Stomach (tissue), 19 donors: ENCODE measurements at places on chromosomes 1 and 21. TPM values are rescaled to one million over a fixed set of nuclear protein-coding genes. Genes with fewer than 3 reads are reported as not detected.

GRCh38 chr1:25563330-25564215, 20.2 kb downstream of the LDLRAP1 start:
- DNase-seq: no peak

GRCh38 chr1:224090116-224090515, 23.8 kb upstream of the FBXO28 start:
- no peak for DNase-seq

Gene POLR3C
- 28.1 TPM for total RNA-seq

Gene TOR1AIP2
- total RNA-seq: 106 TPM

DNA sequence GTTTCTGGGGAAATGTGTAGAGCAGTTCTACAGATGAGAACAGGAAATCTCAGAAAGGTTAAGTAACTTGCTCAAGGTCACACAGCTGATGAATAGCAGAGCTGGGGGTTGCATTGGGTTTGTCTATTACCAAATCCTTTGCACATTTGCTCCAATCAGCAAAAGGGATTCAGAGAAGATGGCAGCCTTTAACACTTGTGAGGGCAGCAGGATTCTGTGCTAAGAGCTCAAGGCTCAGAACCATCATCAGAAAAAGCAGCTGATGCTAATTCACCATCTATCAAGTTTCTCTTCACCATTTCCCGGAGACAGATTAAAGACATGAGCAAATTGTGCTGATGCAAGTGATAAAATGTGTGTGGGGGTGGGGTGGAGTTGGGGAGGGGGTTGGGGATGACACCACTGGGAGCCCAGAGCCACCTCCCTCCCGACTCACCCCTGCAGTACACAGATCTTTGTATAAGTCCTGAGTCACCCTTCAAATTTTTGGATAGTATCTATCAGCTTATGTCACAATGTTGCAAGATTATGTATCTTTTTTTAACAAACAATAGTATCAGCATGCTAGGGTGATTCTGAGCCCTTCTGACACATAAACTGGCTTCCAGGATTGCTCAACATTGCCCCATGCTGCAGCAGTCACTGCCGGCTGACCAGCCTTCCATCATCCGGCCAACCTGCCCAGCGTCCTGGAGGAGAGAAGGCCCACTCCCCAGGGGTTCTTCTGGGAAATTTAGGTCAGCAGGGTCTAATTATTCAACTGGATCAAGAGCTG, 2.8 kb upstream of the SPSB1 start:
- DNase-seq: no peak

- no peak for DNase-seq
These were observed 520.5 kb downstream of the SMYD3 start for GRCh38 chr1:245986404-245987218.

DNA sequence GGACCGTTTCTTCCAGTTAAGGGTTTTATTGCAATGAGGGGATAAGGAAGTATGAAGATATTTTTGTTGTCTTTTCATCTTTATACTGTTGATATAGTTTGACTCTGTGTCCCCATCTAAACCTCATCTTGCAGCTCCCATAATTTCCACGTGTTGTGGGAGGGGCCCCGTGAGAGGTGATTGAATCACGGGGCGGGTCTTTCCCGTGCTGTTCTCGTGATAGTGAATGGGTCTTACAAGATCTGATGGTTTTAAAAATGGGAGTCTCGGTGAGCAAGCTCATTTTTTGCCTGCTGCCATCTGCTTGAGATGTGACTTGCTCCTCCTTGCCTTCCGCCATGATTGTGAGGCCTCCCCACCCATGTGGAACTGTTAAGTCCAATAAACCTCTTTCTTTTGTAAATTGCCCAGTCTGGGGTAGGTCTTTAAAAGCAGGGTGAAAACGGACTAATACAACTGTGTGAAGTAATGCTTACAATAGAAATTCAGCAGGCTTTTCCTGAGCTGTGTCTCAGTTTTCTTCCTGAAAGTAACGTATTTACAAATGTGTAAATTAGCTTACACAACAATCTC, 377.3 kb downstream of the SIPA1L2 start:
- DNase-seq: no peak

DNA sequence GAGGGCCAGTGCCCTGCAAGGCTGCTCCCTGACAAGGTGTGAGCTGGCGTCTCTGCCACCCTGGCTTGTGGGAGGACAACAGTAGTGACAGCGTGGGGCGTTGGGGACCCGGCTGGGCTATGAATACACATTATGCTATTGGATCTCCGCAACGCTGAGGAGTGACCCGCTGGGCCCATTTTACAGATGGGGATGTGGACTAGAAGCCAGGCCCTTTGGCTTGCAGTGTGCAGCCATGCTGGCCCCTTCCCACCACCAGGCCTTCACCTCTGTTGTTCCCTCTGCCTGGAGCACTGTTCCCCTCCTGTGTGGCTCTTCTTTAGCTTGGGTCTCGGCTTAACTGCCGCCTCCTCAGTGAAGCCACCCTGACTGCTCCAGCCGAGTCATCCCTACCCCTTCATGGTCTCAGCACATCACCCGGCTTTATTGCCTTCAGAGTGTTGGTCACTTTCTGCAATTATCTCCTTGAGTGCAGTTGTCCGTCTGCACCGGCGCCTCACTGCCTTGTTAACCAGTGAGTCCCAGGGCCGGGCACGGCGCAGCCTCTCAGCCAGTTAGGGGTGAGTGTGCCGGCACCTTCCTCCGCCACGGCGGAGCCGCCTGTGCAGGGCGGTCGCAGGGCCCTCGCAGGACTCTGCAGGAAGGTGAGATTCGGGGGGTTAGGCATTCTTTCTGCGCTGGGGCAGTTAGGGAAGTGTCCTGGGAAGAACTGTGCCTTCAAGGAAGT, 84.4 kb upstream of the ACTL8 start:
- DNase-seq: no peak

Gene AUNIP
- total RNA-seq: not detected

DNA sequence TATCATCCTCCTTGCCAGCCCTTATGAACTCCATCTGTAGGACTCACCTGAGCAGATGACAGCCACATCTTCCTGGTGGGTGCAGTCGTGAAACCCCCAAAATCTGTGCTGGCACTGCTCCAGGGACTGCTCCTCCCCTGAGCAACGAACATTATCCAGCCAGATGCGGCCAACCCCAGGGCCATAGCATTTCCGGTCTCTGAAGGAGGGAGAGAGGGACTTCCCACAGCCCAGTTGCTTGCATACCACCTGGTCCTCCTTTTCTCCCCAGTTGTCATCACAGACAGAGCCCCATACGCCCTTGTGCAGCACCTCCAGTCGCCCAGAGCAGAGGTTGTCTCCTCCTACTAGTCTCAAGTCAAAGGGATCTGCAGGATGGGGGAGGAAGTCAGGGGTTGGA, 8.5 kb downstream of the CD5L start:
- DNase-seq: no peak

DNA sequence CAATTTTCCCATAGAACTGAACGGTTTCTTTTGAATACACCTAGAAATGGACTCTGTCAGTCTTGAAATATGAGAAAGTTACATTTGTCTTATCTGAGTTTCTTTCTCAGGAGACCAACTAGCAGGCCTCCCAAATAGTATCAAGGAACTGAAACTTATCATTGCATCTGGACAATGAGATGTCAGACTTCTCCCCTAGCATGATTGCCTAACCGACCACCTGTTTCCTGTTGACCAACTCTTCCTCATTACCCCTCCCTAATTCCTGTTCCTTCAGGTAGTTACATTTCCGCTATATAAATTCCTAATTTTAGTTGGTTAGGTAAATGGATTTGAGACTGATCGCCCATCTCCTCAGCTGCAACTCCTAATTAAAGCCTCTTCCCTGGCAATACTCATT, 1587.3 kb downstream of the NCAM2 start:
- DNase-seq: no peak

Gene RSPH1
- 8.9 TPM for total RNA-seq

Gene LACTBL1
- not detected for total RNA-seq

Gene RNF186
- total RNA-seq: not detected

GRCh38 chr1:151868486-151868885, 15.0 kb upstream of the THEM5 start:
- DNase-seq: peak; percentile 20

Gene RRP1
- 18.2 TPM for total RNA-seq

DNA sequence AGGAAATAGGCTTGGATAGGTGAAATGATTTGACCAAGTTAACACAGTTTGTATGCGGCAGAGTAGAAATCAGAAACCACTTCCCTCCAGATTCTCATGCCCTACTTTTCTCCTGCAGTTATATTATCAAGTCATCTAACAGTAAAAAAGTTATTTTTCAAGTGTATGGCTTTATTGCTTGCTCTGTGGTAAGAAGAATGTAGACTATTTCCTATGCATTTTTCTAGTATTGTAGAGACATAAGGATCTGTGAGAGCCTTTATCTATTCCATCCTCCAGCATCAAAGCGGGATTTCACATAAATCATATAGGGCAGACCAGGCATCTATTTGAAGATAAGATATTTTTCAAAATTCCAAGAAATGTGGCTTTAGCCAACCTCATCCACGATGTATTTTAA, 208.5 kb downstream of the TTLL7 start:
- DNase-seq: no peak

GRCh38 chr1:110348050-110348449, 8.9 kb downstream of the RBM15 start:
- DNase-seq: no peak

DNA sequence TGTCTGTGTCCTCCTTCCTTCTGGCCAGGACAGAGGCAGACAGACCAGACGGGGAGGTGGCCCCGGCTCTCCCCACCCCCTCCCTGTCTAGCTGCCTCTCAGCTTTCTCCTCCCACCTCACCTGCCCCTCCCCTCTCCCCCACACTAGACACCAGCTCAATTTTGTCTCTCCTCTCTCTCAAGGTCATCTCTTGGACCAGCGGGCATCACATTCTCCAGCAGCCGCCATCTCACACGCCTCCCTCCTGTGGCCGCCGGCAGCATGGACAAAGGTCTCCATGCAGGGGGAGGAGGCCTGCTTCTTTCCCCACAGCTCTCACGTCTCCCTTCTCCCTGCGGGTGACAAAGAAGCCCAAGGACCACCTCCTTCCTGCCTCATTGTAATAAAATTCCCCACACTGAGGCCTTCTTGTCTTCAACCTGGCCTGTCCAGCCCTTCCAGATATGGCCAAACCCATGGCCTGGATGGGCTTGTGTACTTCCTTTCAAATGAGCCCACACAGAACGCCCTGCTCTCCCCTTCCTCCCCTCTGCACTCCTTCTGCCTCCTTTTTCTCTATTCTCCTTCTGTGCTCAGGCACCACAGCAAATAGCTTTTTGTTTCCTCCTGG, 14.6 kb downstream of the OPTC start:
- peak; percentile 67 for DNase-seq

Gene SCMH1
- total RNA-seq: 84.6 TPM

- DNase-seq: peak; percentile 92
These were observed 17.0 kb downstream of the NES start for GRCh38 chr1:156659988-156660751.

Gene GPR89A
- 60.6 TPM for total RNA-seq

Gene ASAP3
- total RNA-seq: 228 TPM

GRCh38 chr1:76547916-76548315, 319.4 kb upstream of the ST6GALNAC5 start:
- DNase-seq: no peak

Gene PM20D1
- total RNA-seq: 1.2 TPM

- no peak for DNase-seq
These were observed 56.3 kb downstream of the MYOM3 start for GRCh38 chr1:24055681-24056080.

DNA sequence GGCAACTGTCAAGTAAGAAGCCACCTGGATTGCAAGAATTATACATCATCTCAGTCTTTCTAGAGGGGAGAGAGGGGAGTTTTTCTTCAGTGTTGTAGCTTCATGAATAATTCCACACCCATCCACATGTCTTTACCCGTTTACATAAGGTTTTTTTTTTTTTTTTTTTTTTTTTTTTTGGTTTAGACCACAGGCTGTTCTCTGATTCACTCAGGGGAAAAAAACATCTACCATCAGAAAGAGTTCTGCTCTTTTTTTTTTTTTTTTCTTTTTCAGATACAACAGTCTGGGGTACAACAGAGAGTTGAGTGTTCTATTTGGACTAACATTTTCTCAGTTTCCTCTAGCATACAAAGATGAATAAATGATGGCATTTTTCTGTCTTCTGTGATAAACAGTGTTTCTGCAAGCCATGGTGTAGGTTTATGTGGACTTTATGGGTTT, 4.9 kb upstream of the KIF14 start:
- no peak for DNase-seq

DNA sequence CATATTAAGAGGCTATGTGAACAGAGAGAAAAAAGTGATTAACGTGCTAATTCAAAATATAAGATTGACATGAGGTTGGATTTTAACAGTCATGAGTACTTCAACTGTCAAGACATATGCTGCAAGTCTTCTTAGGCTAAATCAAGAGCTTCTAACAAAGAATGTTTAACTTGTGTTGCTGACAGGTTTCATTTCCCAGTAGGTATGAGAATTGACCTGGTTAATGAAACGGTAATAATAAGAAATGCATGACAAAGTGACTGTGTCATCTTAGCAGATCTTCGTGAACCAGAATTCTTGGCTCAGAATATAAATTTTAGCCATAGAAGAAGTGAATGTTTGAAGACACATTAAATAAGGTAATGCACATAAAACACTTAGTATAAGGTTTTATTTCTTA, 132.6 kb upstream of the PTGFR start:
- no peak for DNase-seq

Gene S100A12
- not detected for total RNA-seq

Gene OR2M3
- not detected for total RNA-seq

DNA sequence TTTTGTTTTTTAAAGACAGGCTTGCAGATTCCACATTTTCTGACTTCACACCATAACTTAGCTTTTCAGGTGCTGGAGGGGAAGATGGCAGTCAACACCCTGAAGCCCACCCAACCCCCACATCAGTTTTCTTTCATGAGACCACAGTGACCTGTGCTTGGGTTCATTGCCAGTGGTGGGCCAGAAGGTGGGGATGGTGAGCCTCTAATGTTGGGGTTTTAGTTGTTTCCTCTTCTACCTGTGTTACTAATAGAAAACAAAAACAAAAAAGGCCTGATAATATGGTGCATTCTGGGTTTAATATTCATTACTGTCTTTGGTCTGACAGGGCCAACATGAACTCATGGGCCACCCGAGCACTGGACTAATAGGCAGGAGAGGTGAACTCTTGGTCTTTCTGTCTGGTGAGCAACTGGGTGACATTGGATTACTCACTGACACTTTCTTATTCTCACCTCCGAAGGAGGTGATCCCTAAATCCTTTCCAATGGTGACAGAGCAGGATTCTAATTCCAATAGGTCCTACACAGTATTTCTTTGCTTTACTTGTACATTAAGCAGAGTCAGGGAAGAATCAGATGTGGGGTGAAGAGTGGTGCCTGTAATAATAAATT, 132.8 kb downstream of the CLIC6 start:
- DNase-seq: no peak

Gene SPATA45
- total RNA-seq: not detected

Gene RNASEL
- 5.5 TPM for total RNA-seq

Gene LCE1F
- total RNA-seq: not detected

GRCh38 chr1:17194615-17195528, 10.1 kb upstream of the PADI1 start:
- no peak for DNase-seq
